ENCODE measurements at places on chromosomes 5 and 9. TPM values are rescaled to one million over a fixed set of nuclear protein-coding genes. Genes with fewer than 3 reads are reported as not detected.

Gene FAXDC2
- 20.8 TPM for total RNA-seq

Gene NTNG2
- 2.1 TPM for total RNA-seq

Gene CNTFR
- 0.56 TPM for total RNA-seq

Gene BTNL9
- total RNA-seq: 0.19 TPM

Gene REXO4
- total RNA-seq: 20.2 TPM

Gene RXRA
- 42.4 TPM for total RNA-seq

Gene FBP2
- not detected for total RNA-seq

Gene HDHD3
- 10.0 TPM for total RNA-seq

Gene SUSD3
- total RNA-seq: 2.1 TPM

Gene SAP30L
- total RNA-seq: 15.4 TPM

Gene HK3
- total RNA-seq: not detected

Gene GGTA1
- total RNA-seq: 1.1 TPM

Gene ZFP37
- 1.4 TPM for total RNA-seq

Gene C9orf43
- total RNA-seq: 0.24 TPM

Gene ADRB2
- total RNA-seq: not detected

Gene SYK
- not detected for total RNA-seq

Gene ZBTB26
- 4.5 TPM for total RNA-seq

Gene FRRS1L
- total RNA-seq: 0.10 TPM

Gene NEURL1B
- total RNA-seq: 9.1 TPM

Gene IRX4
- total RNA-seq: not detected

Gene MSMP
- total RNA-seq: not detected

Gene ENTPD8
- not detected for total RNA-seq

Gene SLC6A7
- not detected for total RNA-seq

Gene TLX3
- total RNA-seq: not detected

Gene HTR4
- 0.44 TPM for total RNA-seq

Gene EIF4E1B
- total RNA-seq: not detected

Gene BRINP1
- 23.7 TPM for total RNA-seq

Gene FOXI1
- not detected for total RNA-seq

All from cardiac ventricle fibroblast (primary cell).